ENCODE measurements at places on chromosomes 7 and 10. TPM values are rescaled to one million over a fixed set of nuclear protein-coding genes. Genes with fewer than 3 reads are reported as not detected.

Gene PLXDC2
- 0.53 TPM for total RNA-seq

Gene FAM241B
- not detected for total RNA-seq

Gene MMP21
- total RNA-seq = not detected

Gene NXPH1
- not detected for total RNA-seq

Gene PDE6C
- total RNA-seq = not detected

Gene OR2A12
- total RNA-seq = not detected

Gene FXYD4
- total RNA-seq = not detected

- no peak overlapping the region for H3K27ac ChIP-seq
- H3K4me3 ChIP-seq = no peak overlapping the region
- H3K27me3 ChIP-seq = no peaks in the 10 kb centered on the region
- DNase-seq = no peak
These were observed 432.5 kb upstream of the PCDH15 start for GRCh38 chr10:55233505-55233904.

DNA sequence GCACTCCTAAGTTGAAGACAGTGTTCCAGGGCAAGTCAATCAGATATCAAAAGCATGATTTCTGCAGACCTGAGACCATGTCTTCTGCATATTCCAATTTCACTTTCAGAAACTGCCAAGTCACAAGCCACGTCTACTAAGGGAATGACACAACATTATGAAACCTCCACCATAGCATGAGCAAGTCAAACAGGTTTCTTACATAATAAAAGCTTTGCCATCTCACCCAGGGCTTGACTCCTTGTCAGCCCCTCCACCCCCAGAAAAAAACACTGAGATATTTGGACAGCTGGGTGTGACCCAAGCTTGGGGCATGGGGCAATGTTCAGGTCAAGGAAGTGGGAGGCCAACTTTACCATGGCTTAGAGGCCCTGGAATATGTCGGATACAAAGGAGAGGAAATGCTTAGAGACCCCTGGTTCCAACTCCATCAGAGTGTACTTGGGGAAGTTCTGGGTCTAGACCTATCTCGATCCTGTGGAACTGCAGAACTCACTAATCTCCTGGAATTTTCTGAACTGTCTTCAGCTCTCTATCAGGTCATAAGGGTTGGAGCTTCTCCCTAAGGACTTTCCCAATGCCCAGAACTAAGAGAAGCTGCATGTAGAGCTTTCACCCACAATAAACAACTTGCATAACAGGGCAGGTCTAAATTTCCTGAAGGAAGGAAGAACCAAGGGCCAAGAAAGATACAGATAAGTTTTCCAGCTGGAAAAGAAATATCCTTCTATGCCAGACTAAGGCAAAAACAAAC lies 80.6 kb upstream of the NAMPT start:
- no peak overlapping the region for H3K4me3 ChIP-seq
- H3K4me1 ChIP-seq = no peaks in the 10 kb centered on the region
- DNase-seq = no peak
- no peaks in the 10 kb centered on the region for H3K36me3 ChIP-seq
- no peaks in the 10 kb centered on the region for H3K27me3 ChIP-seq

DNA sequence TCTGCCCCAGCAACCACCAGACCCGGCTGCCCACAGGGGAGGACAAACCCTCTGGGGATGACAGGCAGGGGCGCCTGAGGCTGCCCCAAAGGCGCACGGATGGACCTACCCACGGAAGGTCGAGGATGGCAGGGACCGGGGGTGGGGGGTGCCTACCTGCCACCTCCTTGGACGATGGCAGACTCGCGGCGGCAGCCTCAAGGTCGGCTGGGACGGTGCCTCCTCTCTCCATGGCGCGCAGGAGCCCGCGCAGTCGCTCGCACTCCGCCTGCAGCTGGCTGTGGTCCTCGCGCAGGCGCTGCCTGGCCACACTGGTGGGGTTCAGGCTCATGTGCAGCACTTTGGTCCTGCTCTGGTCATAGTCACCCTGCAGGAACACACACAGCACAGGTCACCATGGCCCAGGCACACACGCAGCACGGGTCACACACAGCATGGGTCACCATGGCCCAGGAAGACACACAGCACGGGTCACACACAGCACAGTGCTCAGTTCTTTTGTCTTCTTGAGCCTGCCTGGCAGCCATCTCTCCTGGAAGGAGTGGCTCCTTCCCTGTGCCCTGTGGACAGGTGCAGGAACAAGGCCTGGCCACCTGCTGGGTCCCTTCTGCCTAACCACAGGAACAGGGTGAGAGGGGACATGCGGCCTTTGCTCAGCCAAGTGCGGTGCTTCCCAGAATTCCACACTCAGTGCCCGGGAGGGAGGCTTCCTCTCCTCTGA lies 266.6 kb downstream of the ELFN1 start:
- no peak overlapping the region for H3K27ac ChIP-seq
- H3K27me3 ChIP-seq = no peaks in the 10 kb centered on the region
- no peak for DNase-seq

- no peaks in the 10 kb centered on the region for H3K27me3 ChIP-seq
- H3K27ac ChIP-seq = no peak overlapping the region
- no peaks in the 10 kb centered on the region for H3K36me3 ChIP-seq
- H3K4me3 ChIP-seq = no peak overlapping the region
These were observed 70.6 kb downstream of the NPS start for GRCh38 chr10:127619546-127620325.

DNA sequence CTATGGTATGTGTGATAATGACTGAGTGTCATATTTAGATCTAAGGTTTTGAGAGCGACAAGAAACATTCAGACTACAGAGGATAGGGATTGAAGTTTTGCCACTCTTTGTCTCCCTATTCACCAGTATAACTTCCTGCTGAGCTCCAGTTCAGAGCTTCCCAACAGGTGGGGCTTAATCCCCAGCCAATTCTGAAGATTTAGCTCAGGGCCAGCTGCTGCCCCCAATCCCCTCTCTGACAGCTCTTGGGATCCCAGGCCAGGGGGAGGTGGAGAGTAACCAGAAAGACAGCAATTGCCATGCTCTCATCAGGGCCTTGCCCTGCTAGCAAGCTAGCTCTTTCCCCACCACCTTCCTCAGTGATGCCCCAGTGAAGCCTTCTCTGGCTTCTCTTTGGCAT lies 57.8 kb downstream of the TRIL start:
- DNase-seq = no peak
- peaks cover 2% of the 10 kb centered on the region for H3K27me3 ChIP-seq
- H3K4me1 ChIP-seq = no peaks in the 10 kb centered on the region
- no peak overlapping the region for H3K4me3 ChIP-seq

GRCh38 chr10:121024905-121025584 lies 173.9 kb downstream of the WDR11 start:
- no peaks in the 10 kb centered on the region for H3K27me3 ChIP-seq
- no peaks in the 10 kb centered on the region for H3K36me3 ChIP-seq
- H3K27ac ChIP-seq = no peak overlapping the region

DNA sequence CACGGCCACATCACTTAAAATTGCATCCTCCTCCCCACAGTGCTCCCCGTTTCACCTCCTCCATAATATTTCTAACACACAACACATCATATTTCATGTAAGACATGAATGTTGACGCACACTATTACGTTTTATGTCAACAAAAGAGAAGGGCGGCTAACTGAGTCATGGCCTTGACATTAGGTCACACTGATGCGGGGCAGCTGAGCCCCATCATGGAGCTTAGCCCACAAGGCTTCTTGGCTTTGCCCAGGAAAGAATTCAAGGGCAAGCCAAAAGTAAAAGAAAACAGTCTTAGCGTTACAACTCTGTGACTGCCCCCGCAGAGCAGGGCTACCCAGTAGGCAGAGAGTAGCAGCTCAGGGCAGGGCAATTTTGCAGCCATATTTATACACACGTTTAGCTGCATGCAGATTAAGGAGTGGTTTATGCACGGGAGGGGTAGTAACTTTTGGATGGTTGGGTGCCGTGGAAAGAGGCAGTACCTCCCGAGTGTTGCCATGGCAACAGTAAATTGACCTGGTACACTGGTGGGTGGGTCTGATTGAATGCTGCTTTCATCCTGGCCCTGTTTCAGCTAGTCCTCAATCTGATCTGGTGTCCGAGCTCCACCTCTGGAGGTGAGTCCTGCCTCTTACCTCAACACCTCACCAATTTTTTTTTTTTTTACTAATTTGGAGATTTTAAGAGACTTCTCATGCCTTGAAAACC lies 156.2 kb upstream of the FRMD4A start:
- peaks cover 8% of the 10 kb centered on the region for H3K27me3 ChIP-seq
- H3K36me3 ChIP-seq = no peaks in the 10 kb centered on the region
- H3K27ac ChIP-seq = no peak overlapping the region
- no peak for DNase-seq
- no peak overlapping the region for H3K4me3 ChIP-seq

- no peak overlapping the region for H3K4me3 ChIP-seq
- peaks cover 9% of the 10 kb centered on the region for H3K4me1 ChIP-seq
- H3K36me3 ChIP-seq = peaks cover 12% of the 10 kb centered on the region
- no peak overlapping the region for H3K27ac ChIP-seq
- DNase-seq = no peak
- no peaks in the 10 kb centered on the region for H3K27me3 ChIP-seq
These were observed 67.5 kb downstream of the CLIP2 start for GRCh38 chr7:74356589-74357315.

DNA sequence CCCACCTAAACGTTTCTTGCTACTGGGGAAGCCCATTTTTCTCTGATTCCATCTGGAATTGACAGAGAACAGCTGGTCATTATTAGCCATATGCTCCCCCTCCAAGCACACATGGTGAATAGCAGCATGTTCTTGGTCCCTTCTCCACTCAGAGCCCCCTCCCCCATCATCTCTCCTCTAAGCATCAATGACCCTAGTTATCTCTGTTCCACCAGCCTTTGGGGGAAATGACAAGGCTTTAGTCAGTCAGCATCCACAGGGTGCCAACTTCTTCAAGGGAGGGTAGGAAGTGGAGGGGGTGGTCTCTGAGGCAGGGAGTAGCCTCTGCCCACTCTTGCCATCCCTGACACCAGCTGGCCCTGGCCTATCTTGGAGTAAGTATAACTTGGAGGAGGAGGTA lies 163.1 kb downstream of the UBE2H start:
- H3K27ac ChIP-seq = no peak overlapping the region
- H3K4me1 ChIP-seq = no peaks in the 10 kb centered on the region
- H3K36me3 ChIP-seq = no peaks in the 10 kb centered on the region
- peaks cover 35% of the 10 kb centered on the region for H3K27me3 ChIP-seq
- DNase-seq = no peak

DNA sequence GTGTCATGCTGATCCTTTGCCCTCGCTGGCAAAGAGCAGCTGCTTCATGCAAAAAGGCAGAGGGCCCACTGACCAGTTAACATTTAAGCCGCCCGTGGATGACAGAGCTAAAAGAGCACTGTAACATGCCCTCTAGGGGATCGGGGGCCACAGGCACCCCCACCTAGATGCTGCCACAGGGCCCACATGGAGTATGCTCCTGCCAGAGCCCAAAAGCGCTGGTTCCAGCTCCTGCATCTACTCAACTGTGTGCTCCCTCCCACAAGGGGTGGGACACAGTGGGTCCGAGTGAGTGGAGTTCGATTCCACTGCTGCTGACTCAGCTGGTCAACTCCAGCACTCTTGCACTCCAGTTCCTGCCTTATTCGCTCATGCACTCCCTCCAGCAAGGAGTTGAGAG lies 199.8 kb upstream of the CNTNAP2 start:
- H3K4me3 ChIP-seq = no peak overlapping the region
- H3K36me3 ChIP-seq = no peaks in the 10 kb centered on the region
- DNase-seq = no peak
- no peaks in the 10 kb centered on the region for H3K4me1 ChIP-seq
